ENCODE measurements at places on chromosomes 13 and 19.

GRCh38 chr19:42203700-42204099, 13.8 kb downstream of the DEDD2 start:
- DNase-seq = no peak

GRCh38 chr13:23357349-23357748, 76.2 kb downstream of the SACS start:
- no peak for DNase-seq

DNA sequence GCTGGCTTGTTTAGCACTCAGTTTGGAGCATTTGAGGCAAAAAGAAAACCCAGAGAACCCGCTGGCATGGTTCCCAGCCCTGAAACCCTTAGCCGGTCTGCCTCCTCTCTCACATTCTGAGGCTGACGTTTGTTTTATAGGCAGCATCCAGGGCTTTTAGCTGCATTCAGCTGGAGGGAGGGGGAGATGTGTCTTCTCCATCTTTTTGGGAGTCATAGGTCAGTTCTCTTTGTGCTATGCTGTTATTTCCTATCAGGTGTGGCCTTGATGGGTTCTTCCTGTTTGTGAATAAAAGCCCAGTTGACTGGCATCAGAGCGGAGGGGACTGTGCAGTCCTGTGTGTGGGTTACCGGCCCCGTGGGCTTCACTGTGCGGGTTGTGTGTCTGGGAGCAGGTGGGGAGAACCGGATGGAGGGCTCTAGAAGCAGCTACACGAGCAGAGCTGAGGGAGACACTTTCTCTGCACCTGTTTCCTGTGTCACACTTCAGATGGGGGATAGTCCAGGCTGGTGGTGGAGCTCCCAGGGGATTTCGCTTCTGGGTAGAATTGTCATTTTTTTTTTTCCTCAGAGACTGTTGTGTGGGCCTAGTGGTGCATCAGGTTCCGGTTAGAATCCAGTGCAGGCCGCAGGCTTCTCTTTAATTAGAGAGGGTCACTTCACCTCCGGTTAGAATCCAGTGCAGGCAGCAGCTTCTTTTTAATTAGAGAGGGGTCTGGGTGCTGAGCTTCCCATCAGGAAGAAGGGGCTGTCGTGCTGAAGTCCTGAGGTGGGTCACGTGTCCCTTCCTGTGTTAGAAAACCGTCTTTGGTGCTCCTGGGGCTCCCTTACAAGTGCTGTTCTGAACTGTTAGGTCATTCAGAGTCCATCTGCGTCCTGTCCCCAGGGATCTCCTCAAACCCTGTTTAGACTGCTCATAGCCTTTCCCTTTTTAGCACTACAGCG, 69.6 kb downstream of the ARHGEF7 start:
- DNase-seq = peak; percentile 59

- no peak for DNase-seq
Observed at GRCh38 chr19:49442354-49442753, 1.0 kb upstream of the SLC17A7 start.

GRCh38 chr19:49022116-49022515, 2.0 kb downstream of the CGB3 start:
- no peak for DNase-seq

DNA sequence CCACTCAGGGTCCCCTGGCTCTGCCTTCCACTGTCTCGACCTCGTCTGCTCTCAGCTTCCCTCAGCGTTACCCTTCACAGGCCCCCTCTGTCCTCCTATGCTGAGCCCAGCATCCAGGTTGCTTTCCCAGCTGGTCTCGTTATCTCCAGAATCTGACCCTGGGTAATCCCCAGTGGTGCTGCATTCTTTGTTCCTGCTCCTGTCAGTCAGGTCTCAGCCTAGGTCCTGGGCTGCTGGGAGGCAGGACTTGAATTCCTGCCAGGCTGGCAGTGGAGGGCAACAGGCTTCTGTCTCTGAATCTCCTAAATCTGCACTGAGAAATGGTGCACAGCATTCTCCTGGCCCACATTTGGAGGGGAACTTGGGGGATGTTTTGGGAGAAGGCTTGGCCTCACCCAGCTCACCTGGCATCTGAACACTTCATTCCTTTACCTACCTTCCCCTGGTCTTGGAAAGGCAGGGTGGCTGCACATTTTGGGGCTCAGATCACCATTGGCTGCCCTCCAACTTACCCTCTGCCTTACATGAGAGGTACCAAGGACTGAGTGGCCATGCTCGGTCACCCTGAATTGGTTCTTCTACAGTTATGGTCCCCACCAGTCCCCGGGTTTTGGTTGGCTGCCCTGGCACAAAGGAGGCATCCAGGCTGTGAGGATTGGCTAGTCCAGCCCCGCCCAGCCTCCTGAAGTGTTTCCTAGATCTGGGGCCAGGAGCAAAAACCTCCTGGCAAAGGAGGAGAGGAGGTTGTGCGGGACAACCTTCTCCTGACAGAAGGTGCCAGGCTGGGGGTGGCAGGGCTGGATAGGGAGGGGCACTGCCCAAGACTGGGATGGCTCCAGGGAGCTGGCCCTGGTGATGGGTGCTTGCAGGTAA, at the start of gene CYP4F8:
TSS of gene CYP4F8 (plus strand) at position 712 of the 873 bp plus-strand sequence. CDS start 399 bp downstream, outside the sequence.
- DNase-seq = no peak

GRCh38 chr19:1503089-1503924, 9.5 kb downstream of the ADAMTSL5 start:
- DNase-seq = peak; percentile 49

- no peak for DNase-seq
Observed at GRCh38 chr19:55196803-55197202, 12.5 kb downstream of the PTPRH start.

DNA sequence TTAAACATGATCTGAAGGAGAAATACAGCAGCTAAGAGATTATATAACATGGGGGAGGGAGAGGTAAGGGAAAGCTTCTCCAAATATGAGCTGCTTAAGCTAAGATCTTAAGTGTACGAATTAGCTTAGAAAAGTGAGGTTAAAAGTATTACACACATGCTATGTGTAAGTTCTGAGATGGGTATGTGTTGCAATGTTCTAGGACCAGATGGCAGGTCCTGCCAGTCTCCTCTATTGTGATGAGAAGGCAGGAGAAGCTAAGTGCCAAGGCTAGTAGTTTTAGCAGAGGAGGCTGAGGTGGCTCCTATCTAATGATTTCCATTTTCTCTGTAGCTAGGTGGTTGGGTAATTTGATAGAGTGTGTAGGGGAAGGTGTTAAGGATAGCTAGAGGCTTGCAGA, 57.6 kb downstream of the MICU2 start:
- DNase-seq = no peak

- DNase-seq = no peak
Observed at GRCh38 chr13:98537306-98537705, 39.6 kb downstream of the STK24 start.

- DNase-seq = peak; percentile 55
Observed at GRCh38 chr19:52343548-52343947, 7.5 kb downstream of the ZNF610 start.

DNA sequence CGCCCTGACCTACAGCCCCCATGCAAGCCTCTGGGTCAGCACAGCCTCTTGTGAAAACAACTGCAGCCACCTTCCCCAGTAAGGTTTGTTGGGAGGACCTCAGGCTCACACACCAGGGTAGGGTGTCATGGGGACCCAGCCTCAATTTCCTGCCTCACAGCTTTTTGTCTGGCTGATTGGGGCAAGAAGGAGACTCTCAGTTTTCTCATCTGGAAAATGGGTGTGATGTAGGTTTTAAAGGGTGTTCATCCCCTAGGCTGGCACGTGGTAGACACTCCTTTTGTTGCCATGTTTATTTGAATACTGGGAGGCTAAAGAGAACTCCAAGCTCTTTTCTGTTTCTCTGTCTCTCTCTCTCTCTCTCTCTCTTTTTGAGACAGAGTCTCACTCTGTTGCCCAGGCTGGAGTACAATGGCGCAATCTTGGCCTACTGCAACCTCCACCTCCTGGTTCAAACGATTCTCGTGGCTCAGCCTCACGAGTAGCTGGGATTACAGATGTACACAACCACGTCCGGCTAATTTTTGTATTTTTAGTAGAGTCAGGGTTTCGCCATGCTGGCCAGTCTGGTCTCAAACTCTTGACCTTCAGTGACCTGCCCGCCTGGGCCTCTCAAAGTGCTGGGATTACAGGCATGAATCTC, 18.2 kb upstream of the PLAUR start:
- no peak for DNase-seq

GRCh38 chr13:27281420-27281819, 10.8 kb downstream of the RASL11A start:
- DNase-seq = no peak

Measured in ovary (tissue), 10 donors.